ENCODE measurements at places on chromosomes 11 and 22. TPM values are rescaled to one million over a fixed set of nuclear protein-coding genes. Genes with fewer than 3 reads are reported as not detected.

SYT9 gene
- 0.17 TPM for total RNA-seq

DNA sequence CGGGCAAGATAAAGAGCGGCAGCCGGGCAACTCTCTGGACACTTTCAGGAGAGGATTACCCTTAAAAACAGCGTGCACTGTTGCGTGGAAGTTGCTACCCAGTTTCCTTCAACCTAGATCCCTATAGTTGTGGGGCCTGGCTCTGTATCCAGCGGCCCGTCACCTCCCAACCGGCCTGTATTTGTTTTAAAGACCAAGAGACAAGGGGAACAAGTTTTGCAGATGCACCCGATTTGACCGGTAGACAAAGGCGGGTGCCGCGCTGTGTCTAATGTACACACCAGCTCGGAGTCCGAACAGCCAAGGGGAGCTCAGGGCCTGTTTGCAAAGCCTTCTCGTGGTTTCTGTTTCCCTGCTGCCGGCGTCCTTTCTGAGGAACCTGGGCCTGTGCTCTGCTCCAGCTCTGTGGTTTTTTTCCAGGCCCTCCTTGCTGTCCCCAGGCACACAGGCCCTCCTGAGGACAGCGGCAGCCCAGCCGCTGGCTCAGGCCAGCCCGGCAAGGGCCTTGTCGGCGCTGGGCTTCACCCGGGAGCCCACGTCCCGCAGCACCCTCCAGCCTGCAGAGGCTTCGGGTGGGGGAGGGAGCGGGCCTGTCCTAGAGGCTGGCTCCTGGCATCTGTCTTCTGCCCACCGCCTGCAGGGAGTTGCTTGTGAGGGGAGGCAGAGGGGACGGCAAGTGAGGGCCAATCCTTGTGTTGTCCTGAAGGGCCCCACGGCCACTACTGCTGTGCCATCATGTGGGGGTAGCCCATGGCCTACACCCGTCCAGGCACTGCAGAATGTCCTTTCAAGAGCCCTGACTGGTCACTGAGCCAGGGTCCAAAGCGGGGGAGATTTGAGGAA lies 1.4 kb downstream of the TBX1 start:
- DNase-seq = no peak

RAG1 gene
- 2.5 TPM for total RNA-seq

CRYBB3 gene
- 0.70 TPM for total RNA-seq

DNA sequence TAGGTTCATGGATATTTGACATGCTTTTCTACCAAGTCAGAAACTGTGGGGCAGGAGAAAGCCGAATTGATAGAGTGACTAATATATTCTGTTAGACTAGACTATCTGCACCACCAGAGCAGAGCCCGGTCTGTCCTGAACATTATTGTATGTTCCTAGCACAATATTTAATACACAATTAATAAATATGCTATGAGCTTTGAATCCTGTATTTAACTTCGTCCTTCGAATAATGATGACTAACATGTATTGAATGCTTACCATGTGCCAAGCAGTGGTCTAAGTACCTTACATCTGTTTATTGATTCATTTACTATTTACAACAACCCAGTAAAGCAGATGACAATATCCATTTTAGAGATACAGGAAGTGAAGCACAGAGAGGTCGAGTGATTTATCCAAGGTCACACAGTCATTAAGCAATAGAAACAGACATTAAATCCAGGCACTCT lies 44.8 kb upstream of the ANO3 start:
- no peak for DNase-seq
